Activated CD4-positive, alpha-beta T cell treated with anti-CD3 and anti-CD28 coated beads, Interleukin-2, amount 50 U/mL, for 1 hour (primary cell): ENCODE measurements at places on chromosomes 1 and 21.

DNA sequence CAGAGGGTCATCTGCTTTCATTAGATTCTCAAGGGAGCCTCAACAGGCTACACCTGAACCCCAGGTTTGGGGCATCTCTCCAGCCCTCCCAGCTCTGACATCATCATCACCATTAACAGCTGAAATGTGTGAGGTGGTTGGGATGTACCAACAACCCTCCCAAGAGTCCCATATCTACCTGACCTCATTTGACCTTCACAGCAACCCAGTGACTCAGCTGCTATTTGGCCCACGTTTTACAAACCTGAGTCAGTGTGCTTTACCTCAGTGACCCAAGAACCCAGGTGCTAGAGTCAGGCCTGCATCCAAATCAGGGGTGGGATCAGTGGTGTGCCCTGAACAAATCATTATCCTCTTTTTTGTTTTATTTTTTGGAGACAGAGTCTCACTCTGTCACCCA lies 53.3 kb upstream of the TINAGL1 start:
- no peak for DNase-seq

DNA sequence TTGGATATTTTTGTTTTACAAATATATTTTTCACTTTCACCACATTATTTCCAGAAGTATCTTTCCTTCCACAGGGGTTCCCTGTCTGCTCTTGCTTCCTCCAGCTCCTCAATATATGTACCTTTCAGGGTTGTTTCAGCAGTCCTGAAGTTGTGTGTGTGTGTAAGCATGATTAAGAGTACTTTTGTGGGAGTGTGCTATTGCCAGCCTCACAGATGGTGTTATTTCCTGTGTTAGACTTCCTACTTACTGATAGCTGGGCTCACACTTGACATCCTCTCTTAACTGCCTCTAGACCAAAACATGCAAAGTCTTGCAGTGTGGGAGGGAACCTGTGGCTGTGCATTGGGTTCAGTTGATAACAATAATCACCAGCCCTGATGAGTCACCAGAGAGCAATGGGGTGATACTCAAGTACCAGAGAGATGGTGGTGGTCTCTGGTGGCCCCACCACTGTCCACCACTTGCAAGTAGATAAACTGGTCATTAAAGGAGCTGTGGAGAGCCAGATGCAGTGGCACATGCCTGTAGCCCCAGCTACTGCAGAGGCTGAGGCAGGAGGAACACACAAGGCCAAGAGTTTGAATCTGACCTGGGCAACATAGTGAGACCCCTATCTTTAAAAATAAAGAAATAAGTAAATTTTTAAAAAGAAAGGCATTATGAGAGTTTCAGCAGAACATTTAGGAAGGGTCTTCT lies 126.7 kb downstream of the NR5A2 start:
- peak; percentile 16 for DNase-seq

DNA sequence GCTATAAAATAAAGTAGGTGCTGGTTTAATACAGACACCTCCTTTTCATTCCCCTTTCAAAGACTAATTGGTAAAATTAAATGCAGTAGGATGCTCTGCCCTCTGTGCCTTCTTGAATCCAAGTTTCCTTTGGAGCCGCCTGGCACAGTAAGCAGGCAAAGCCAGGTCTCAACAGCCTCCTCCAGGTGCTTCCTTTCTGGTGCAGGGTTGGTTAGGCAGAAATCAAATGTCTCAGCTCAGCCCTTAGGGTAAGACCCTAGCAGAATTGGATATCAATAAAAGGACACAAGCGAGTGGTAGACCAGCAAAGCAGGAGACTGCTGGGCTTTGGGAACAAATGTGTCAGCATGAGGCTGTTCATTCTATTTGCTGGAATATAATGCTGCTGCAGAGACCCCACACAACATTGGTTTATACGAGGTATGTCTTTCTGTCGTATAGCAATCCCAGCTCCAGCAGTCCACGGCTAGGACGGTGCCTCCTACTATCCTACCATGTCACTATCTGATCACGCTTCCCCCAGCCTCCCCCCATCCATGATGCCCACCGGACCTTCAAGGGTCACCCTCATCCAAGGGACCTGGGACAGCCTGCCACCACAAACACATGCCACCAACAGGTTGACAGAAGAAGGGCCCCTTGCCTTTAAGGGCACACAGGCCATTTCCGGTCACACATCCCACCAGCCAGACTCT lies 58.4 kb downstream of the CAPN2 start:
- no peak for DNase-seq

DNA sequence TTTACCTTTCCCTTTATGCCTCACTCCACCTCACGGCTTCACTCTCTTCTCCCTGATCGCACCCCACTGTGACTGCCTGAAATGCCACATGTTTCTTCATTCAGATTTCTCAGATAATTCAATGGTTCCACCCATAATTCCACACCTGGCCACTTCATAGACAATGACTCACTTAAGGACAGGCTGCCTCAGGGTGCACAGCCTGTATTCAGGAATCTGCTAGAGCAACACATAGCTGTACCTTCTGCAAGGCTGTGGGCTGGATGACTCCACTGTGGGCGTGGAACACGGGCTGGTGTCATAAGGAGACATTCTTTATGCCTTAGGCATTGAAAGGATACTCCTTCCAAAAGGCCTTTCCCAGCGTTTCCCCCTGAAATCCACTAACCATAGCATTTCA lies 36.1 kb downstream of the L1TD1 start:
- DNase-seq: no peak

DNA sequence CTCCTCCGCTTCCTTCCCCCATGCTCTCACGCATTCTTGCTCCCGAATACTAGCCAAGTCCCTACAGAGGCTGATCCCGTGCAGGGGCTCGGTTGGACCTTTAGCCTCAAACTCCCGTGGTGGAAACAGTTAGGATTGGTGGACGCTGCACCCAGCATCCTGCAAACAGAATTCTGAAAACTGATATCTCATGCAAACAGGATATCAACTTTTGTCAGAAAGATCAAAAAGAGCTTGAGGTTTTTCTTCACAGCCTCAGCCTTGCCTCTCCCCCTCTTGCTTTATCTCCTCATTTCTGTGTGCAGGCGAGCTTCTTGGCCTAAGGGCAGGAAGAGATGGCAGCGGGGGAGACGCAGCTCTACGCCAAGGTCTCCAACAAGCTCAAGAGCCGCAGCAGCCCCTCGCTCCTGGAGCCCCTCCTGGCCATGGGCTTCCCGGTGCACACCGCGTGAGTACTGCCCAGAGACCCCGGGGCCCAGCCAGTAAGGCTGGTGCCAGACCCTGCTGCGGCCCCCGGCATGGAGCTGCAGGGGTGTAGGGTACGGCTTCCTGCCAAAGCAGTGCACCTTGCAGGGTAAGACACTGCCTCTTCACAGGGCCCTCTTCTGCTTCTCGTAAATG lies at the start of gene UBASH3A:
Gene UBASH3A (plus strand): TSS at position 292 of the 621 bp plus-strand sequence. CDS start 44 bp downstream, at position 336.
- DNase-seq: peak; percentile 49

- DNase-seq: no peak
Measured at GRCh38 chr1:933603-933940, 9.8 kb downstream of the SAMD11 start.

DNA sequence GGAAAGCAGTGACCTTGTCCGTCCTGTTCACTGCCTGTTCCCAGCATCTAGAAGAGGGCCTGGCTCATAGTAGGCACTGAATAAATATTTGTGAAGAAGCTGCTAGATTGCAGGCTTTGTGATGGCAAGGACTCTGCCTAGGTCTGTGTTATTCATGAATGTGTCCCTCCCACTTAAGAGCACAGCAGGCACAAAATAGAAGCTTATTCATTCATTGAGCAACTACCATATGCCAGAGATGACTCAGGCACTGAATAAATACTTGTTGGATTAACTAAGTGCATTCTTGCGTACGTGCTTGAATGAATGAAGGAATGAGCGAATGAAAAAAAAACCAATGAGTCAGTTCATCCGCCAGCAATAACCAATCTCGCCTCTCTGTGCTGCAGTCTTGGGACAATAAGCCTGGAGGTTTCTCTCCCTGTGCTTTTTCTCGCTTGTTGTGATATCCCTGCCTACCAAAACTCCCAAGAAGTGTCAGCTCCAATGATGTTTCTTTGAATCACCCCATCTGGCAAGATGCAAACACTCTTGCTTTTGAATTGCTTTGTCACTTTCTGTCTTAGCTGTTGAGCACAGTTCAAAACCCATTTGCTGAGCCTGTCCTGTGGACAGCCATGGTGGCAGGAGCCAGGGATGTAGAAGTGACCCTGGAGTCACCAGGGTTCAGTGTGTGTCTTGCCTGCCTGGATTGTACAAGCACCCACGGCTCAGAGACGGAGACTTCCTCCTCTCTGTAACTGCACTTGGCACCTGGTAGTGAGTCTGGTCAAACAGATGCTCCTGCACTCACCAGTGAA lies 143.9 kb downstream of the KAZN start:
- DNase-seq: no peak

GRCh38 chr1:168947041-168947440 lies 159.4 kb upstream of the ATP1B1 start:
- DNase-seq: no peak

- no peak for DNase-seq
Measured at GRCh38 chr1:1093610-1093943, 19.5 kb upstream of the RNF223 start.
